ENCODE measurements at places on chromosomes 6 and 20. TPM values are rescaled to one million over a fixed set of nuclear protein-coding genes. Genes with fewer than 3 reads are reported as not detected.

- DNase-seq: no peak
These were observed 85.9 kb downstream of the SNAP25 start for GRCh38 chr20:10304471-10305046.

DNA sequence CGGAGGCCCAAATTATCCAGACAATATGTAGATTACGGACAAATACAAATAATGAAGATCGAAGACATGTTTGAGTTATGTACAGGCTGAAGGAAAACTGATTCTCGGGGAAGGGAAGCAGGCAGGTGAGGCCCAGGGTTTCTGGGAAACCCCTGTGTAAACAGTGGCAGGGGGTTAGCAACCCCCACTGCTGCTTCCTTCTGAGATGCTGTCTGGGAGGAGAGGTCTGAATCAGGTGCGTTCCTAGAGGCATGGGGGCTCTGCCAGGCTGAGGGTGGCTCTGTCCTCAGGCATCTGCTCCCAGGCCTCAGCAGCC, 7.2 kb upstream of the MDGA1 start:
- no peak for DNase-seq

Gene EPPIN
- 0.55 TPM for polyA plus RNA-seq

- no peak for DNase-seq
These were observed 307.1 kb upstream of the PLN start for GRCh38 chr6:118240878-118241528.

Gene FERMT1
- 5.4 TPM for polyA plus RNA-seq

Gene TINAG
- 37.3 TPM for polyA plus RNA-seq

GRCh38 chr6:5083813-5084359, 1.3 kb upstream of the PPP1R3G start:
- DNase-seq: no peak

DNA sequence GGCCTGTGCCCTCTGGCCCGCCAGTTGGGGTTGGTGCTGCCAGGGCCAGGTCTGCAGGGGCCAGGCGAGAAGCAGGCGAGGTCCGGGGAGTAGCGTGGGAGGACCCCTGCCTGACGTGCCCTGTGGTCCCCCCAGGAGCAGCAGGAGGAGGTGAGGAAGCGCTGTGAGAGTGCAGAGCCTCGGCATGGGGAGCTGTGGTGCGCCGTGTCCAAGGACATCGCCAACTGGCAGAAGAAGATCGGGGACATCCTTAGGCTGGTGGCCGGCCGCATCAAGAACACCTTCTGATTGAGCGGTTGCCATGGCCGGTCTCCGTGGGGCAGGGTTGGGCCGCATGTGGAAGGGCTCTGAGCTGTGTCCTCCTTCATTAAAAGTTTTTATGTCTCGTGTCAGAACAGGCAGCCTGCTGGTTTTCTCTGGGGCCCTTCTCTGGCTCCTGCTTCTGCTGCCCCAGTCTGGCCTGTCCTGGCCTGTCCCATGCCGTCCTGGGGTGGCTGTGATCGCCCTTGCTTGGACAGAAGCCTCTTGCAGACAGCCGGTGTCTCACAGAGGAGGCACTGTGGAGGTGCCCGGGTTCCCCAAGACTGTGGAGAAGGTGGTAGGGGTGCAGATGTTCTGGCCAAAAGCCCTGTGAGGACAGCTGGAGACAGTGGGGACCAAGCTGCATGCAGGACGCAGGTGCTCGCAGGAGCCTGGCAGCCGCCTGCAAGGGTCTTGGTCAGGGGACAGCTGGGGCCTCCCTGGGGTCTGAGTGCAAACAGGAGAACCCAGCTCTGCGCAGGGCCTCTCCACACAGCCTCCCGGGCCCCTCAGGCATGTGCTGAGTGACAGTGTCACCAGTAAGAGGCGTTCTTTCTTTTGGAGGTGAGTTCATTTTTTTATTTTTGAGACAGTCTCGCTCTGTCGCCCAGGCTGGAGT, 3.0 kb upstream of the C20orf204 start:
- no peak for DNase-seq

- DNase-seq: no peak
These were observed 53.7 kb downstream of the HNF4A start for GRCh38 chr20:44409132-44409600.

- no peak for DNase-seq
These were observed 229.2 kb upstream of the SGK1 start for GRCh38 chr6:134546962-134547645.

Data from left kidney (tissue), 8 donors.